ENCODE measurements at places on chromosomes 3 and 15. TPM values are rescaled to one million over a fixed set of nuclear protein-coding genes. Genes with fewer than 3 reads are reported as not detected.

DNA sequence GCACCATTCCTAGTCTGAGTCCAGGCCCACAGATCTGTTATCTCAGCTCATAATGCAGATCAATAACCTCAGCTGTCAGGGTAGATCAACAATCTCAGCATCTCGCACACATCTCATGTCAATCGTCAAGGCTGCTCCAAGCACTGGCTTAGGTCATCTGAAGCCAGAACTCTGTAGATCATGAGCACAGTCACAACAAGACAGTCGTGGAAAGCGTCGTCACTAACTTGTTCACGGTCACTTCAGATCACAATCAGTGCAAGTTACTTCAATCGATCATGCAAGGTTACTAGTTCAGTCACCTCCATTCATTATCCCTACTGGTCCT is 71.8 kb downstream of the RBPMS2 start:
- DNase-seq = no peak

DNA sequence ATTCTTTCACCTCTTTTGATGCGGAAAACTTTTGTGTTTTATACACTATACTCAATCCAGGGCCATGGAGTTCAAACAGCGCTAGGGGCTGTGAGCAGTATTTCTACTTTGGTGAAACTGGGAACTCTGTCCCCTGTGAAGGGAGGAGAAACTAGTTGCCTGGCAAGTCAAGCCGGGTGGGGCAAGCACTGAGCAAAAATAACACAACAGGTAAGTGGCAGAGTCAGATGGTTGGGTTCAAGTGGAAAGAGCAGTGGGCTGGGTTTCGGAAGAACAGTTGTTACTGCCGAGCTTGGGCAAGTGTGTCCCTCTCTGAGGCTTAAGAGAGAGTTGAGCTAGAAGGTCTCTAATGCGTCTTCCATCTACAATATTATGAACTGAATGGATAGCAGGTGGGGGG is 59.7 kb upstream of the ROPN1 start:
- no peak for DNase-seq

DNA sequence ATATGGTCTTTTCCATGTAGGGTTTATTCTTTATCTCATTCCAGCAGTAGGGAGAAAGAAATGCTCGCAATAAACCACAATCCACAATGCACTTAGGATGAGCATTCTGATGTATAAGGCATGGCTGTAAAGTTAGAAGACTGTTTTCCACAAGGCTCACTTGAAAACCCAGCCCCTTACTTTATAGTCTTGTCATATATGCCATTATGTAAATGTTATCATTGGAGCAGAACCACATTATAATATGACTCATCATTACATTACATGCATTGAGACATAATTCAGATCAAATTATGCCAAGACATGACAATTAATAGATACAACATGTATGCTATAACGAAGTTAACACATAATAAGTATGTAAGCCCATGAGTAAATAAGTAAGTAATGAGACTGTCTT is 348.1 kb downstream of the LSAMP start:
- no peak for DNase-seq

DNA sequence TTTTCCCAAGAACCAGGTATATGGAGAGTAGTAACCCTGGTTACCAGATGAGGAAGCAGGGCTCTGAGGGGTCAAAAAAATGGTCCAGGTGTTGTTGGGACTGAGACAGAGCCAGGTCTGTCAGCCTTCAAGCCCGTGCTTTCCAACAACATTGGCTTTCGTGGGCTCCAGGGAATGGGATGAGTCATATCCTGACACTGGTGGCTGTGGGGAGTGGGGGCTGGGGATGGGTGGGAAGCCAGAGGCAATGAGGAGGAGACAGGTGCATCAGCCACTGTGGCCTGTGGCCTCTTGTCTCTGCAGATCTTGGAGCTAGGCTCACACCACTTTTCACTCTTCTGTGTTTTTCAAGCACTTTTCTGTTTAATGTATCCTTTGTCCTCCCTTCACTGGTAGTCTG is 38.2 kb downstream of the CORO2B start:
- DNase-seq = no peak

GRCh38 chr3:71051893-71052687 is 531.4 kb downstream of the FOXP1 start:
- no peak for DNase-seq

DNA sequence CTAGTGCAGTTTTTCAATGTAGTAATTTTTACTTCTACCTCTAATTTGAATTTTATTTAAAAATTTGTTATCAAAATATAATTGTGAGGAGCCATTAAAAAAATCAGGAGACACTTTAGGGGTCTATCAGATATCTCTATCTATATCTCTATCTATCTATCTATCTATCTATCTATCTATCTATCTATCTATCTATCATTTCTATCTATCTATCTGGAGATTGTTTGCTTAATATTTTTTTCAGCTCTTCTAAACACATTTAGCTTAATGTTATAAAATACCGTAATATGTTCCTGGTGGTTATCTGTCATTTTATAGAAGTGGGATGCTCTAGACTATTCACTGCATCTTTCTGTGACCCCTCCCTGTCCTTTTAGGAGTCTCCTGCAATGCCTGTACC is 193.7 kb upstream of the P2RY1 start:
- DNase-seq = no peak

DNA sequence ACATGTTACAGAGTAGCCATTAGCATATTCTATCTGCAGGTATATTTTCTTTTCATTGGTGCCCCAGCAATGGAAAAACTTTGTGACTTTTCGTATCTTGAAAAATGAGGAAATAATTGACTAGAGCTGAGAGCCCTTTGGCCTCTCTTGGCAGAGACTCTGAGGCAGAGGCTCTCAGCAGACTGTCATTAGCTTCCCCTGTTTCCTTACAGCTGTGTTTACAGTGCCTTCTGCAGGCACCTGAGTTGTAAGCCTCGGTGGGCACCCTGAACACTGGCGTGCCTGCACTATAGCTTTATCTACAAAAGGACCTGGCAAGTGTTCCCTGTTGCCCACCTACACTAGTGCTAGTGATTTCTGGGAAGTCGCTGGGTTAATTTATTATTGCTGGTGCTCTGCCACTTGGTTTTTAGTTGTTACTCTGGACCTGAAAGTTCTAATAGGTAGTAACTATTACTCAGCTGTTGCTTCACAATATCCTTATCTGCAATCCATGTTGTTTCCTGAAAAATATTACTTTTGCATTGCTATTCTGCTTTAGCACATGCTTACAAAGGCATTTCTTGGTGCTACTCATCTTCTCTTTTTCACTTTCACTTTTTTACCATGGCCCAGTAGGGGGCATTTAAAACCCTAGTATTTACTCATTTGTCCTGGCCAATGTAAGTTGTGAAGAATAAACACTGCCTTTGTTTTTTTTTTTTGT is 7.8 kb upstream of the GPR171 start:
- DNase-seq = no peak

GRCh38 chr15:56532721-56533460 is 68.0 kb upstream of the MNS1 start:
- DNase-seq = no peak

RTP1 gene
- not detected for total RNA-seq

DNA sequence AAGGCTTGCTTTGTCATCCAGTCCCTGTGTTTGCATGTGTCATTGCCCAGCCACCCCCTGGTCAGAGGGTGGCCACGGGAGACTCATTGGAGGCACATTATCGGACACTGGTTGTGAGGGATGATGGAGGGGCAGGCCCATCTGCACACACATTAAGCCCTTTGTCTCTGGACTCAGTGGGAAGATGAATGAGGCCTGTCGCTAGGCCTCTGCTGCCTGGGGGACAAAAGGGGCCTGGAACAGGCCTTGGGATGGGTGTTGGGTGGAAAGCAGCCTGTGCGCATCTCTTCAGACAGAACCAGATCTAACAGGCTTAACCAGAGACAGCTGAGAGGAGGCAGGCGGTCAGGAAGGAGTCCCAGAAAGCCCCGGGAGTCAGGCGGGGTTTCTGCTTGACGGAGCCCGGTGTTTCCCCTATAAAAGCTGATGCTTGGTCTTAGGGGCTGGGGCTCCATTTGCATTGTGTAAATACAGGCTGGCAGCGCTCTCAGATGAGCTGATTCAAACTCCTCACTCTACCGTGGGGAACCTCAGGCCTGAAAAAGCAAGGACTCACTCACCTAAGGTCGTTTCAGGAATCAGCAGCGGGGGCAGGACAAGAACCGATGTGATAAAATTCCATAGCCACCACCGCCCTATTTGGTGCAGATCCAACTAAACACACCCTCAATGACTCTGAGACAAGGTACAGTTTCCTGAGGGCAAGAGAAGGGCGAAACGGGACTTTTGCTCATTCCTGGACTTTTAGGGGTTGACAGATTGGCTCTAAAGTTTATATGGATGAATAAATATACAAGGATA is 17.1 kb upstream of the SKIC8 start:
- DNase-seq = no peak

DNA sequence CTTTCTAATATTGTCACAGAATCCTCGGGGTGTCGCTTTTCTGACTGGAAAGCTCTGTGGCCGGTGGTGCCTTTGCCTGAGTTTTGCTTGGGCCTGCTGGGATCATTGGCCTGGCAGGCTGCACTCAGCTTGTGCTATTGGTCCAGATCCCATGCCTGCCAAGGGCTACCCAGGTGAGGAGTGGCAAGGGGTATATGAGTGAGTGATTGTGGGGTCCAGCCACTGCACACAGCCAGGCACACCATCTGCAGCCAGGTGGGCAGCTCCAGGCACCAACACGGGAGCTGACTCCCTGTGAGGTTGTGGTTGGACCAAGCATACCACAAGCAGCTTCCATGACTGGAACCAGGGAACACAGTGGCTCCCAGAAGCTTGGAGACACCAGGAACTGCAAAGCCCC is 557.2 kb downstream of the SI start:
- no peak for DNase-seq

ZNF385D gene
- not detected for total RNA-seq

DNA sequence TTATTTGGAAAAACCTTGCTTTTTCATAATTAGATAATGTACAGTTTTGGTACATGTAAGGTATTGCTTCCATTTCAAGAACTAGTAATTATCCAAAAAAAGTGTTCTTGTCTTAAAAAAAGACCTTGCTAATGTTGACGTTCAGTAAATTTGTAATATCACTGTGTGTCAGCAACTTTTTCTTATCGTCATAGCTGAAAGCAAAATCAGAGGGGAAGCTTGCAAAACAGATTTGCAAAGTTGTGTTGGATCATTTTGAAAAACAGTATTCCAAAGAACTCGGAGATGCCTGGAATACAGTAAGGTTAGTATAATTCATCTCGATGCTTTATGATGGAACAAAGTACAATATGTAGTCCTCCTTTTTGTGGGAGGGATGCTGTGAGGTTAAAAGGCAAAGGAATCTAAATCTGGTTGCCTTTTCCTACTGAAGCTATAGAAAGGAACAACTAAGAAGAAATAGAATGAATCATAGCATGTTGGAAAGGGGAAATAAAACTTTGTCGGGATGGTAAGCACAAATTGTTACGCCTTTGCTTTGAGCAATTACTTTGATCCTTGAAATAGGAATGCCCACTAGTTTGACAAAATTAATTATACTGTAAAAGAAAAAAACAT is 1.5 kb downstream of the NSUN3 start:
- no peak for DNase-seq

DNA sequence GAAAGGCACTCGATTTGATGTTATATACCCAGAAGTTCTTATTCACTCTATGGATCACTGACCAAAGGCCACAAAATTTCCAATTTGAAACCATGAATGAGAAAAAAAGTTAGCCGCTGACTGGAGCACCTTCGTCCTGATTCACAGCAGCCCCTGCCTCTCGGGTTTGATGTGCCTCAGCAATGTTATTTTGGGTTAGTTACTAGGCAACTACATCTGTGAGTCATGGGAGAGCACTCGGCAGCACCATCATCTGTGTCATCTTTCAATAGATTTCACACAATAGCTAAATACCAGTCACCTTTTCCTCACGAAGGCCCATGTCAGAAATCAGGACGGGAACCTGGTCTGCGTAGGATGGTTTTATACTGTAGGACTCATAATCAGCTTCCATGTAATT is 269.2 kb downstream of the ZBBX start:
- no peak for DNase-seq

DNA sequence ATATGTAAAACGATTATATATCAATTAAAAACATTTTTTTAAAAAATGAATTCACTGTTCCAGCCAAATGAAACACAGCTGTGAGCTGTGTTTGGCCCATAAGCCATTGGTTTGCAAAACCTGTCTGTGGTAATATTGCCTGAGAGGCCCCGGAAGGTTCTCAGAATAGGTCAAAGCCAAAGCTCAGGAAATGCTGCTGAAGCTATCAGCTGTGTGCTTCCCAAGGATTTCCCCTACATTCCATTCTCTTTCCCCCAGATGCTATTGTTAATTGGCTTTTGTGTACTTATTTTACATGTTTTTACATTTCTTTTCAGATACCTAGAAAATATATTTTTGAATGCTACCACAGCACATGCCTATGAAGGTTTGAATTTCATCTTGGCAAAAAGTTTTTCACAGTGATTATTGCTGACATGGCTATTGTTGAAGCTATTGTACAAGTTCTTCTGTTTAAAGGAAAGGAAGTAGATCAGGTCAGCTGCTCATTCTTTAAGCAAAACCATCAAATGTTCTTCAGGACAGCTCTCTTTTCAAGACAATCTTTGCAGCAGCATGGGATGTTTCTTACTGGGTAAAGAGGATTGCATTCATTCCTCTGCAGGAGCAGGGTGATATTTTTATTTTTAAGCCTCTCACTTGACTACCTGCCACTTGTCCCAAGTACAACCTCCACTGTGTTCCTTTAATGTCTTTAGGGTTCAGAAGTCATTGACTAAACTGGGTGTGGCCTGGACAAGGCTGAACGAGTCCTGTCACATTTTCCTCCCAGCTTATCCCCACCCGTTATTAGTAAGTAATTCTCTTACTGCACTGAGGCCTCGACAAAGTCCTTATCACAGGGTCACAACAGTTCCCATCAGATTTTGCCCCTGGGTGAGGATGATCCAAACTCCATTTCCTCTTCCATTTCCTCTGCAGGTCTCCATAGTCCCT is 26.3 kb upstream of the BNC1 start:
- no peak for DNase-seq

HMCES gene
- total RNA-seq = 57.8 TPM

DNA sequence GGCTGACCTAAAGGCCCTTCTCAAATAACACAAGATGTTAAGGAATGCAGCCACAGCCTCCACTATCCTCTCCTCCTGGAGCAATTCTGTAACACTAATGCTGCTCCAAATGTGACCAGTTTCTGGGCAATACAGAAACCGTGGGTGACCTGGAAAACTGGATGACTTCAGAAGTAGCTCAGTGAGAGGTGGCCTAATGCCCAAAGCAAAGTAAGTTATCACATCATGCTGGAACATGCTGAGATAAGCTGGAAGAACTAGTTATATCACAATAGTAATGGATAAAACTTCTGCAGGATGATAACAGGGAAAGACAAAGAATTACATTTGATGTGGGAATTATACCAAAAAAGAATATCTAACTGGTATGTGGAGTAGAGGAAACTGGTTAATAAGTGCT is 72.0 kb downstream of the DHX30 start:
- DNase-seq = no peak

- DNase-seq = no peak
Observed at GRCh38 chr3:307182-307581, 110.6 kb downstream of the CHL1 start.

GOLGA6D gene
- total RNA-seq = not detected

CRTAP gene
- total RNA-seq = 35.7 TPM
